ENCODE measurements at places on chromosomes 2 and 18.

DNA sequence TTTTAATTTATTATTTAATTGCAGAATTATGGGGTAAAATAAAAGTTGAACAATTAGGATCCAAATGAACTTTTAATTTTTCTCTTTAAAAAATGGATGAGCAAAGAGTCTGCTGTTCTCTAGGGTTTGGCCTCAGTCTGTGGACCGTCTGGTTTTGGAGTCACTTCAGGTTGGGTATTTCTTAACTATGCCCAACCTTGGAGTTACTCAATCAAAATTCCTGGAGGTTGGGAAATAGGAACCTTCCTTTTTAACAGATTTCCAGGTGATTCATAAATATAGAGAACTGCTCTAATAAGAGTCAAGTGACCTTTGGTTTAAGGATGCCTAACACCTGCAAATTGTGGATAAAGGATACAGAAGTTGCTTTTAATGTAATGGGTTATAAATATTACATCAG is 241.5 kb upstream of the GCFC2 start:
- DNase-seq: no peak

DNA sequence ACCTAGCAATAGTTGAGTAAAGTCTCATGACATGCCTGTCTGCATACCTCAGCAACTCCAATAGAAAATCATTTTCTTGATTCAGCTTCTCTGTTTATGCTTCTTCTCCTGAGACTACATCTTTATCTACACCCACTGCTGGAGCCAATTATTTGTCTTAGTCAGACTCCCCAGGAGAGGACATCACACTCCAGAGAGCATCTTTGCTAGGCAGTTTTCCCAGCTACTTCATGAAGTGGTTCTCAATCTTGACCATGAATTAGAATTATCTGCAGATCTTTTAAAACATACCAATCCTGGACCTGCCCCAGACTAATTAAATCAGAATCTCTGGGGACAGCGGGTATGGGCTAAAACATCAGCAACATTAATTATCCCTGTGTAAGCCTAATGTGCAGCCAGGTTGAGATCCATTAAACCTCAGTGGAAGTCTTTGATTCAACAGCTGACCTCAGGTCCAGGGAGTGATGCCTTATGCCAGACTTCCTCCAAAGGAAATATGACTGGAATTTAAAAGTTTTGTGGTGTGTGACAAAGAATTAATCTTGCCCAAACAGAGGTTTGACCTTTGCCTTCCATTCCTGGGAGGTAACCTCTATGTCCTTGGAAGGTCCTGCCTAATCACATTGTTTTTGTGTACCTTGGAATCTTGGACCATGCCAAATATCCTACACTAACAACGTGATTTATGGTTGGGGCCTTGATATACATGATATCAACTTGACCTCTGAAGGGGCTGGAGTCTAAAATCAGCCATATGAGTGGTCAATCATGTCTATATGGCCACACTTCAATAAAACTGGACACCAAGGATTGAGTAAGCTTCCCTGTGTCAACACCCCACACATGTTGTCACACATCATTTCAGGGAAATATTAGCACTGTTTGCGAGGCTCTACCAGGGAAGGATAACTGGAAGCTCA is 99.3 kb upstream of the DNAJC10 start:
- DNase-seq: no peak

DNA sequence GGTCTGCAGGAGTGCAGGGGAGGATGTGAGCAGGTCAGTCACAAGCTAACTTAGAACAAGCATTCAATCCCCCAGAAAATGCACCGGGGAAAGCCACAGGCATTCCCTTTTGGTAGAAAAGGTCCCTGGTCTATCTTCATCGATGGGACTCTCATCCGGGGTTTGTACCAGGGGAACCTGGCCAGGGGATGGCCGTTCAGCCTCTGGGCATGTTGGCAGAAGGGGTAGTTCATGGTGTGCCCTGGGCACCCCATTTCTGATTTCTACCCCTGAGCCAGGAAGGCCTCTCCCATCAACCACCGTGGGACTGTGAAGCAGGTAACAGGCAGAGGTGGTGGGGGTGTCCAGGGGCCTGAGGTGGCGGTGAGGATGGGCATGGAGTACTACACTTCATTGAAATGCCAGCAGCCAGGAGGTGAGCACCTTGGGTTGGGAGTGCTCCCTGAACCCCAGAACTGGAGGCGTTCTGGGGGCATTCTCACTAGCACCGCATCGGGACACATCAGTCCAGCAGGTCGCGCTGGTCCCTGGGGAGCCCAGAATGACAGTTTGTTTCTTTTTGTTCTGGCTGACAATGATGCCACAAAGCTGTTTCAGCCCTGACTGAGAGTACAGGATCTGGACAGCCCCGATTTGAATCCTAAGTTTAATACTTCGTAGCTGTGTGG is 172.3 kb downstream of the SMAD7 start:
- DNase-seq: no peak

- no peak for DNase-seq
Measured at GRCh38 chr2:85800586-85800985, 46.8 kb downstream of the ATOH8 start.

GRCh38 chr2:124908411-124908810 is 883.3 kb downstream of the CNTNAP5 start:
- DNase-seq: no peak

DNA sequence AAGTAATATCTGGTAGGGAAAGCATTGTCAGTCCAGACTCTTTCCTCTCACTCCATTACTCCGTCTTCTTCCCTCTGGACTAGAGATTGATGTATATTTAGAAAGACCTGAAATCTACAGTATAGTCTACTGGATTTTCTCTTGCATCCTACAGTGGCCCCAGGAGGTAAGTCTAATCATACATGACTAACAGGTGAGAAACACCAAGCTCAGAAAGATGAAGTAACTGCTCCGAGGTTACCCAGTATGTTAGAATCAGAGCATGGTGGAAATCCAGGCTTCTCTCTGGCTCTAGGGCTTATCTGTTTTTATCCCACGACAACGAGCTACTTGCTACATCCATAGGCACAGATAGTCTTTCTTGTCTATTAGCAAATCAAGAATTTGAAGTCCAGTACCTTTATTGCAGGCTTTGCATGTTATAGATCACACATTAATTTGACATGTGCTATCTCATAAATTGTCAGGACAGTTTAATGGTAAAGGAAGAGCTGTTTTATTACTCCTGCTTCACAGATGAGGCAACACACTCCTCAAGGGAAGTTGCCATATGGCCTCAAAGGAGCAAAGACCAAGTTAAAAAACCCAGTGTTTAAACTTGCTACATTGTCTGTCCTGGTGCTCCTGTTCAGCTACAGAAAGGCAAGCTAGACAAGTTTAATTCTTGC is 484.3 kb downstream of the THSD7B start:
- DNase-seq: no peak

DNA sequence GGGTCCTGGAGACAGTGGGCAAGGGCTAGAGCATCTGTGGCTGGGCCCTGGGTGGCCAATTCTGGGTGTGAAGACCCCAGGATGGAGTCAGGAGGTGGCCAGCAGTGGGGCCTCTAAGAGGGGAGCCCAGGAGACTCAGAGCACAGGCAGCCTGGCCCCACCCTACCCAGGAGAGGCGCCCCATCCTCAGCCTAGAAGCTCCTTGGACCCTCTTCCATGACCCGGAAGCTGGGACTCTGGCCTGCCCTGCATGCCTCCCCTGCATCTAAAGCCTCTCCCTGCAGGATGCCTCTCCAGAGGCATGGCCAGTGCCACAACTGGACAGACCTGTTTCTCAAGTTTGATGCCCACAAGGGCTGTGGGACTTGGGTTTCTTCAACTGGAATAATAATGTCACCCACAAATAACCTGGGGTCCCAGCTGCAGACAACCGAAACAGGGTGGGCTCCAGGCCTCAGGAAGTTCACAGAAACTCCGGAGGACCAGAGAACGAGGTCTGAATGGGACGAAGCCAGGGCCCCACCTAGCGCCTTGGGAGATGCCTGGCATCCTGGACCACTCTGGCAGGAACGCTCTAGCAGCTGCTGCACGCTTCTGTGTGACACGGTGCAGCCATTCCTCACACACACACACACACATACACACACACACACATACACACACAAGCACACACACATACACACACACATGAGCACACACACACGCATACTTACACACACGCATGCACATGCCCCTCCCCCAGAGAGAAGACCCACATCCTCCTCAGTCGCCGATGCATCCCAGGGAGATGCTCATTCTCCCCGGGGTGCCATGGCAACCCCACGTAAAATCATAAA is 16.4 kb downstream of the KCNIP3 start:
- DNase-seq: no peak

DNA sequence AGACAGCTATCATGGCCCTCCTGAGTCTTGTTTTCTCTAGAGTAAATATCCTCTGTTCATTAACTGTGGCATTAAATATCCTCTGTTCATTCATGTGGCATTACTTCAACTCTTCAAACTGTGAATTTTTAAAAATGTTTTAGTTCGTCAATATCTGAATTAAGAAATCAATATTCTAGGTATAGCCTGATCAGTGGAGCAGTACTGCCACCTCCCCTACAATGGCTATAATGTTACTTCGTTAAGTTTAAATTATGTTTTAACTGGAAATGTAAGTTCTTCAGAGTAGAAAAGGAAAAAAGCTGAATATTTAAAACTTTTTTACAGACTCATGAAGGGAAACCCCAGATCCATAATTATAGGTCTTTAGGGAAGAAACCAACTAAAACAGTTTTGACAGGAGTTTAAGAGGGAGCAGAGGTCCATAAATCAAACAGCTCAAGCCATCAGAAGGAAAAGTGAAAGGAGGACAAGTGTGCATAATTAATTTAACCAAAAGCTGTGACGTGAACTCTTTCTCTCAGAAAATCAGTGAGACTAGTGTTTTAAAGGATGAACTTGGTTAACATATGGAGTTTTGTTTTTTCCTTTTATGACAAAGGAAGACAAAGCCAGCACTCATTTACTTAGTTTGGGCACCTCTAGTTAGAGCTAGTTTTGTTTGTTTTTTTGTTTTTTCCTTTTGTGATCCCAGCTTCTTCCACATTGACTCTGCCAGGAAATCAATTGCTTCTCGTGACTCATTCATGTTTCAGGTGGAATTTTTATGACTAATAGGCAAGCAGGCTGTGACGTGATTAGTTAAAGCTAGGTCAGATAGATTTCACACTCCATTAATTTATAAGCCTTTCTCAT is 44.9 kb downstream of the RBBP8 start:
- no peak for DNase-seq

GRCh38 chr2:121197369-121198091 is 87.5 kb downstream of the TFCP2L1 start:
- DNase-seq: no peak

- DNase-seq: no peak
Measured at GRCh38 chr2:86330001-86330400, 7.4 kb downstream of the REEP1 start.

DNA sequence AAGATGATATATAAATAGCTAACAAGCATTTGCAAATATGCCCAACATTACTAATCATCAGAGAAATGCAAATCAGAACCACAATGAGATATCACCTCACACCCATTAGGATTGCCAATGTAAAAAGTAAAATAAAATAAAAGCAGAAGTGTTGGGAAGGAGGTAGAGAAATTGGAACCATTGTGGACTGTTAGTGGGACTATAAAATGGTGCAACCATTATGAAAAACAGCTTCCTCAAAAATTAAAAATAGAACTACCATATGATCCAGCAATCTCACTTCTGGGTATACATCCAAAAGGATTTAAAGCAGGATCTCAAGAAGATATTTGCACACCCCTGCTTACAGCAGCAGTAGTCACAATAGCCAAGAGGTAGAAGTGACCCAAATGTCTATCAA is 99.8 kb upstream of the DAPL1 start:
- DNase-seq: no peak

- no peak for DNase-seq
Measured at GRCh38 chr18:47968006-47968676, 37.7 kb upstream of the SMAD2 start.

DNA sequence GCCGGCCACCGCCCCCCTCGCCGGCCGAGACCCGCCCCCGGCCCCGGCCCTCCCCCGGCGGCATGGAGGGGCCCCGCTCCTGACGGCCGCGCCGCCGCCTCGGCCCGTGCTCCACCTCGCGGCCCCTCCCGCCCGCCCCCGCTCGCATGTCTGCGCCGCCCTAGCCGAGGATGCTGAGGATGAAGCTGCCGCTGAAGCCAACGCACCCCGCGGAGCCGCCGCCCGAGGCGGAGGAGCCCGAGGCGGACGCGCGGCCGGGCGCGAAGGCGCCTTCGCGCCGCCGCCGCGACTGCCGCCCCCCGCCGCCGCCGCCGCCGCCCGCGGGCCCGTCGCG is 397 bp downstream of the ZCCHC2 start:
- no peak for DNase-seq

GRCh38 chr2:61434314-61434713 is 36.6 kb downstream of the USP34 start:
- no peak for DNase-seq

- no peak for DNase-seq
Measured at GRCh38 chr2:6401301-6401700, 464.4 kb downstream of the CMPK2 start.

DNA sequence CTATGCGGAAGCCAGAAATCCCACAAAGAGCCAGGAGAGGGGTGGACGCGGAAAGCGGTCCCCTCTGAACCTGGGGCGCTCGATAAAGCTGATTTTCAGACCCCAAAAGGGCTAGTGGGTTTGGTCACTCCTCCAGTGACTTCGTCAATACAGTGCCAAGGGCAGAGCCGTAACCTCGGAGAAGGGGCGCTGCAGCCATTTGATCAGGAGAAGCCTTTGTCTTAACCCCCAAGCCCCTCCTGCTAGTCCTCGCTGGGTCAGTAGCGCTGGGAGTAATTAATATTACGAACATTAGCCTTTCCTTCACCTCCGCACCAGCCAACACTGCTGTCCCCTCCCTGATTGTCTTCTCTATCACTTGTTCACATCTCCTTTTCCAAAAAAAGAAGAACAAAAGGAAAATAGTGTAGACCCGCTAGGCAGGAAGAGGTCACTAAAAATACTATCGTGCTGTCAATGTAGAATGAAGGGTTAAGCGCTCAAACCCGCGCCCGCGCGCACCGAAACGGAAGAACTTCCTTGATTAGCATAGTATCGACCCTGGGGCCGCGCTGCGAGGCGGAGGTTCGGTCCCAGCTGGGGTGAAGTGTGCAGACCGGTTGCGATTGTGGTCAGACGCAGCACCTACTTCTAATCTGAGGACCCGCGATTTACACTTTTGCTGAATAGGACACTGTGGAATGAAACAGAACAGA is 63.2 kb upstream of the MAPRE2 start:
- DNase-seq: no peak

GRCh38 chr2:125254010-125254409 is 1228.9 kb downstream of the CNTNAP5 start:
- no peak for DNase-seq

DNA sequence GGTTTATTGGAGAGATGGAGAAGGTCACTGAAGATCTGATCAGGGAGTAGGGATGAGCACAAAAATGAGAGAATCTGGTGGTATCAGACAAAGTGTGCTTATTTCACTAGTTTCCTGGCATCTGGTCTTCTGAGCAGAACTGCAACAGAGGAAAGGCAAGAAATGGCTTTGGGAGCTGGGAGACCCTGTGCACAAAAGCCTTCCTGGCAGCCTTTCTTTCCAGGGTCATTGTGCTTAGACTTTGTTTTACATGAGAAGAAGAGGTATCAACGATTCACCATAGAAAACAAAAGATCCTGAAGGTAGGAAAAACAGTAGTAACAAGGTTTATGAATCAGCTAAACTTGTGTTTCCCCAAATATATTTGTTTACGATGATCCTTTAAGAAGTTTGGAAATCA is 162.9 kb downstream of the CNTNAP5 start:
- no peak for DNase-seq

- DNase-seq: no peak
Measured at GRCh38 chr2:167914969-167915368, 332.4 kb downstream of the STK39 start.
